Midbrain (tissue), 1 donor: ENCODE measurements at places on chromosomes 3 and 15.

GRCh38 chr3:162973428-162973917, 1476.9 kb downstream of the OTOL1 start:
- no peak for DNase-seq

DNA sequence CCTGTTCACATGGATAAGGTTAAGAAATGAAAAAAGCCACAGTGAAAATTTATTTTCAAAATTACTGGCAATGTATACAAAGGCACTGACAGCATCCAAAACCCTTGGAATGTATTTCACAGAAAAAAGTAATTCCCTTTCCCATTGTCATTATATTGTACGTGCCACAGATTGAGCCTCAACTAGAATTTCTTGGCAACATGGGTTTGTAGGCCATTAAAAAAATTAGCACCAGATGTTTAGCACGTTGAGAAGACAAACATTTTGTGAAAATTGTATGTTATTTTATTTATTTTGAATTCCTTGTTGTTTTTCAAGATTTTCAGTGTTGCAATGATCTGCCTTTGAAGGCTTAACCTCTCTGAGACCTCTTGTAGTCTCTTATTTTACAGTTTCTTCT, 76.3 kb upstream of the EPHB3 start:
- no peak for DNase-seq

GRCh38 chr3:171558188-171558696, 98.0 kb upstream of the TNIK start:
- no peak for DNase-seq

DNA sequence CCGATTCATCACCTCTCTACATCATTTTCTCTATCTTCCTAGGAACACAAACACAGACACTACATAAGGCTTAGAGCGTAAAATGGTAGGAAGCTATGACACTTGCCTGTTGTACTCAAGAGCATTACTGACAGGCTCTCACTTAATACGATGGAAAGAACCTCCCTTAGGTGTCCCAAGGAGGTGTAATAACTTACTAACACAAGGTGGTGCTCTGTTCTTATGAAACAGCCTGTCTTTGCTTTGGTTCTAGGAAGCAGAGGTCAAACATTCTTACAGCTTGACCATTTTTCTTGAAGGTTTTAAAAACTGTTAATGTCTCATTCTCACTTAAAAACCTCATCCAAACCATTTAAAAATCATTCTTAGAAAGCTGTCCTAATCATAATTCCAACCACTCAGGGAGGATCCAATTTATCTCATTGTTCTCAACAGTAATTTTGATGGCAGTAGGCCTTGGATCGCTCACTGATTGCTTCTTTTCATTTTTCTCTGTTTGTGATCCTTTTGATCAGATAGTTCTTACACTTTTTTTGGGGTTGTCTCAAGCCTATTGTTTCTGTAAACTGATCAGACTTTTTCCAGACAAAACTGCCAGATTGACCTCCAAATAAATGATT, 317.8 kb upstream of the AGTR1 start:
- peak; percentile 33 for DNase-seq

DNA sequence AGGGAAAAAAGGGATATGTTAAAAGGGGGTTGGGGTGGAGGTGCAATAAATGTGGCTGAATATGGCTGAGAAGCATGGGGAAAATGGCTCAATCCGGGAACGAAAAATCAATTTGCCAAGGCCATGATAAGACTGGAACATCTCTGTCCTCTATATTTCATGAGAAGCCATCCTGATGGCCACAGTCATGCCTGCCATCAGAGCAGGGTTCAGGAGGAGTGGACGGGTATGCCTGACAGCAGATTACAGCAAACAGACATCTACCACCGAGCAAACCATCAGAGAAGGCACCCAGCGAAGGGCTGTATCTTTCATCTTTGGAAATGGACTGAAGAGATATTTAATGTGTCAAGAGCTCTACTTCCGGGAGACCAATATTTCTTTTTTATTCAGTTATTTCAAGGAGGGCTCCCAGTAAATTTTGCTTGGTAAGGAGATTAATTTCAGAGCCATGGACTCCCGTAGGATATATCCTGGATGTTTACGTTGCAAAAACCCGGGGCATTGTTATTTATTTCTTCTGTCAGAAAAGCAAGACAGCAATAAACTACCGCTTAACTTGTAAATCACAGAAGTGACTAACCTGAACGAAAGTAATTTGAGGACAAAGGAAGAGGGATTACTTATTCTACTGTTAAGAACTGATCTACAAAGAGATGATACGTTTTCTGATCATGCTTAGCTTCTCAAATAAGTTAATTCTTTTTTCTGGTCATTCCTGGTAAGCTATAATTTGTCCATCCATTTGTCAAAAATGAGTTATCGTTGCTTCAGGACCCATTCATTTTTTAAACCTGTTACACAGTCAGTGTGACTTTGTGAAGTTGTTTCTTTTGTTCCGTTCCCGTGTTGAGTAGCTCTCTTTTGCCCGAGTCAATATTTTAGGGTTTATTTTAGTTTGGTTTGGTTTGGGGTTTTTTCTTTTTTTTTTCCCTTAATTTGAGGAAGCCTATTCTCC, 80.6 kb upstream of the CHD2 start:
- DNase-seq, result peak; percentile 76

DNA sequence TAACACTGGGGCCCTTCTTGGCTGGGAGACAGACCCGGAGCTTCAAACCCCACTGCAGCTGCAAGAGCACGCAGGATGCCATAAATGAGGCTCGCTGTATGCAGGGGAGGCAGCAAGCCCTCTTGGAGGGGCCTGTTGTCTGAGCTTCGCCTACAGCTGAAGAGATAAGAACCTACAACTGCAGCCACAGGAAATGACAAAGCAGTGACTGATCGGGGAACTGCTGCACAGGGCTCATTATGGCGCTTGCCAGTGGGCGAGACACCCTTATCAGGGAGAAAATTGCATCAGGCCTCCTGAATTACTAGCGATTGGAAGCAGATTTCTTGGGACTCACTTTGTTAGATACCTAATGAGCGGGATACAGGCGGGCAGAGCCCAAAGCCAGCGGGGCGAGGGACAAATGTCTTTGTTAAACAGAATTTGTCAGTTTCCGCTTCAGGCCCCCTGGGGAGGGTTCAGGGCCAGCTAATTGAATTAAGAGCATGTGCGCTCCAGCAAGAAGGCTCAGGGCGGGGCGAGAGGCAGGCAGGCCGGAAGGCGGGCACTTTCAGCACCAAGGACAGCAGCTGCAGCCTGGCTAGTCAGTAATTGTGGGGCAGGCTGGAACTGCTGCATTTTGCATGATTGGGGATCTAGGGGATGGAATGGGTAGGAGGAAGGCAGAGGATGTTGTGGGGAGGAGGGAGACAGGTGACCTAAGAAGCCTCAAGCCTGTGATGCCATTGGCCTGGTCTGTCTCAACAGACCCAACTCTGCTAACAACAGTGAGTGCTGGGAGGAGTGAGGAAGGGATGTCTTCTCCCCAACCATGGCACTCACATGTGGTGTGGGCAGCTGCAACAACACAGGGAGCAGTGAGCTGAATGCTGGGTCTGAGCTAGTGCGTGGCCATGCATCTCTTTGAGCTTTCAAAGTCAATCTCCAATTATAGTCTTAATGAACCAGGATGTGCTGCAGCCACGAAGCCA, 55.3 kb downstream of the CCDC33 start:
- DNase-seq, result peak; percentile 64

DNA sequence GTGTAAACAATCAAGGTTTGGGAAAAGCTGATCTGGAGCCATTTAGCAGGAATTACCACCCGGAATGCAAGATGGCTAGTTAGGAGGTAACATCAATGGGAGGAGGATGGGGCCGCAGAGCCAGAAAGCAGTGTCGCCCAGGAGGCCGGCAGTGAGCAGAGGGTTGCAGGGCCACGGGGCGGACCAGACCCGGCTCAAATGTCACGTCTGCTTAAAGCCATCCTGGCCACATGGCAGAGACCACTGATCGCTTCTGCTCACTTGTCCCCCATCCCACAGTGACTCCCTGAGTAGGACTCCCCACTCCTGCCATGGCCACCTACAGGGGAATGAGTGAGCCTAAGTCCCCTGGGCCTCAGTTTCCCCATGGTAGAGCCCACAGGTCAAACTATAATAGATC, 18.2 kb downstream of the MGLL start:
- no peak for DNase-seq
